ENCODE measurements at places on chromosomes 6 and 20. TPM values are rescaled to one million over a fixed set of nuclear protein-coding genes. Genes with fewer than 3 reads are reported as not detected.
A peak's percentile ranks its signal among the peaks of the same experiment; 100 is the strongest.

NKX2-4 gene
- not detected for total RNA-seq

- DNase-seq = no peak
These were observed 798 bp downstream of the DSP start for GRCh38 chr6:7542065-7542873.

DNA sequence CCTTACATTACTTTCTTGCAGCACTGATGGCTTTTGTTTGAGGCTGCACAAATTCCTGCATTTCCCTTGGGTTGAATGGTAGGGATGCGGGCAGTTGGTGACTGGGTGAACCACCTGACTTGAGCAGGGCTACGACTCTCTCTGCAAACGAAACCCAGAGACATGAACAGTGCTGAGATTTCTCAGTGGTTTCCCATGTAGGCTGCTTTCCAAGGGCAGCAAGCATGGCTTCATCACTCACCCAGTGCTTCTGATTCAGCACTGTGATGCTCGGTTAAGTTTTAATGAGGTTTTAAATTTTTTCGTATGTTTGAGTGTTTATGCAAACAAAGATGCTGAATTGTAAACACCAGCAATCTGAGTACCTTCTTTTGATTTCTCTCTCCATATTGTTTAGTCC lies 127.2 kb downstream of the MTHFD1L start:
- DNase-seq = no peak

TFAP2A gene
- not detected for total RNA-seq

GRCh38 chr6:3644739-3645012 lies 106.8 kb downstream of the PXDC1 start:
- no peak for DNase-seq

HLA-DQB1 gene
- total RNA-seq = 2.9 TPM

- DNase-seq = no peak
These were observed 36.0 kb downstream of the STK35 start for GRCh38 chr20:2137552-2138201.

- no peak for DNase-seq
These were observed 112.9 kb upstream of the JAG1 start for GRCh38 chr20:10786678-10787077.

RSPH9 gene
- total RNA-seq = not detected

RAB44 gene
- 0.06 TPM for total RNA-seq

DNA sequence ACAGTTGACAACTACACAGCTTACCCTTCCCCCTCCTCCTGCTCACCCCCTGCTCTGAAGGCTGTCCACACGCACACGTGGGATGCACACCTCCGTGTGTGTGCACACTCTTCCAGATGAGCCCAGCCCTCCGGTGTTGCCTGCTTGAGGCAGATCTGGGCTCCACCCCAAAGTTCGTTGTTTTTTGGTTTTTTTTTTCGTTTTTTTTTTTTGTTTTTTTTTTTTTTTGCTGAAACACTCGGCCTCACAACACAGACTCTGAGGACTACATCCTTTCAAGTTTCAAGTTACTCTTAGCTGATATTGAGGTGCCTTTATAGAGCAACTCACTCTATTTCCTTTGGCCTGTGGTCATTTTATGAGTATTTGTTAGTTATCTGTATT lies 88.2 kb downstream of the RREB1 start:
- DNase-seq = no peak

IRAK1BP1 gene
- total RNA-seq = 0.64 TPM

DNA sequence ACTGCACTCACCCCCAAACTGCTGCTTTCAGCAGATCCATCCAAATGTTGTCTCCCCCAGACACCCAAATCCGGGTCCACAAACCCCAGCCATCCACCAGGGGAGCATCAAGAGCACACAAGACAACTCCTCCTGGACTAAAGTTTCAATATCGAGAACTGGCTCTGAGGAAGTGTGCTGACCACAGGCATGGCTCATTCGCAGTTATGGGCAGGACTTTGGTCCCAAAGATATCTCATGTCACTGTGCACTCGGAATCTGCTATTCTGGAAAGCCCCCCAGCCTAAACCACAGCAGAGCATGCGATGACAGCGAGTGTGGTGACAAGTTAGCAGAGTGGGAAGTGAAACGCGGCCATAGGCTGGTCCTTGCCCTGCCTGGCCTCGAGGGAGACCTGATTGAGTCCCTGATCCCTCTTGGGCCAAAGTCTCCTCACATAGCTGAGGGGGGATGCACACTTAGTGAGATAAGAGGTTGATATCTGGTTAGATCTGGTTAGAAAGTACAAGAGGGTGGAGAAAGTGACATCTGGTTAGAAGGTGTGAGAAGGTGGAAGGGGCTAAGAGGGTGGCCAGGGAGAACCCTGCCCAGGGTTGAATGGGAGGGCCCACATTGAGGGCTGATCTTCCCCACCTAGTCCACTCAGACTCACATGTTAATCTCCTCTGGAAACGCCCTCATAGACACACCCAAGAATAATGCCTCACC lies 149.7 kb downstream of the MRPL14 start:
- DNase-seq = no peak

DBNDD2 gene
- 150 TPM for total RNA-seq

DNA sequence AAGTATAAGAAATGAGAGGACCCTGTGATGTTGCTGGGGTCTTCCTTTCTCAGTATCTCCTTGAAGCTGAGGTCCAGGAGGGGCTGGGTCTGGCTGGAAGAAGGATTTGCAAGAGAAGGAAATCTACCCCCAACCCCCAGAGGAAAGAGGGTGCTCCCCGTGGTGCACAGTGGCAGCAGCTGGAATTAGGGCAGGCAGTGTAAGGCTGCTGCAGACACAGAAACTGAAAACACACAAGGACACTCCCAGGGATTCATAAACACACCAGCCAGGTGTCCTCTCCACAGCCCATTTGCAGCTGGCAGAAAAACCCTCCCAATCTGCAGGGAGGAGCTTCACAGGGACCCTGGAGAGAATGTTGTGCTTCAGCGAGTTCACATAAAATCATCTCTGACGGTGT lies 297.2 kb downstream of the CDH26 start:
- no peak for DNase-seq

DNA sequence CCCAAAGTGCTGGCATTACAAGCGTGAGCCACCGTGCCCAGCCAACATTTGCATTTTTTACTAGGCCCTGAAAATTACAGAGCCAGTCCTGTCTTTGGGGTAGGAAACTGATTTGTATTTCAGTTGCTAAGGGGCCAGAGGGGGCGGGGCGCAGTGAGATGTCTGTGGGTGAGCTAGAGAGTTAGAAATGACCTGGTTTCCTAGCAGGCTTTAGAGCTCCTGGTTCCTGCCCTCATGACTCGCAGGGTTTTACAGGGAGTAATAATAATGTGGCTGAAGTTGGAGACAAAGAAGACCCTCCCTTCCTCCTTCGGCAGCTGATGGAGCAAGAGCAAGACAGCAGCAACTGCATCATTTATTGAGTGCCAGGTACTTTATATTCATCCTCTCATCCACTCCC lies 131.5 kb downstream of the TFAP2C start:
- DNase-seq = no peak

GRCh38 chr6:56459030-56459805 lies 183.5 kb downstream of the DST start:
- no peak for DNase-seq

DNA sequence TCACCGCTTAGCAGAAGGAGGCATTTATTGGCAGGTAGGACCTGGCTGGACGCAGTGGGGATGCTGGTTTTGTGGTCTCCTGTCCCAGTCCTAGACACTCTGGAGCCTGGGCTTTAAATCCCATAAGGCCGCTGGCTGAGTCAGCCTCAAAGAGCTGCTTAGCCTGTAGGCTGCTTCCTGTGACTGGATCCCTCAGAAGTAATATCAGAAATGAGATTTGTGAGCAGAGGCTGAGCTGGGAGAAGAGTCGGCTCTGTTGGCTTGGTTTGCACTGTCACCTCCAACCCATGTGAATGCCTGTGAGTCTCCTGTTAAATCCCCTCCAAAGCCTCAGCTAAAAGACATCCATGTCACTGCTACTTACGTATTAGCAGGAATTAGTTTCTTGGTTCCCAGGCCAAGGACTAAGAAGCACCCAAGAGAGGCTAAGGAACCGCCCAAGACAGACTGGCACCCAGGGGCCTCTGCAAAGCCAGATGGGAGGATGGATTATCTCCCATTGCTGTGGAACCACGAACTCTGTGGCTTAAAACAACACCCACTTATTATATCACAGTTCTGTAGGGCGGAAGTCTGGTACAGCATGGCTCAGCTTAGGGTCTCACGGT lies 289.4 kb downstream of the CDC5L start:
- DNase-seq = no peak

TMEM244 gene
- not detected for total RNA-seq

GRCh38 chr6:63923139-63923739 lies 287.6 kb downstream of the PHF3 start:
- no peak for DNase-seq

DNA sequence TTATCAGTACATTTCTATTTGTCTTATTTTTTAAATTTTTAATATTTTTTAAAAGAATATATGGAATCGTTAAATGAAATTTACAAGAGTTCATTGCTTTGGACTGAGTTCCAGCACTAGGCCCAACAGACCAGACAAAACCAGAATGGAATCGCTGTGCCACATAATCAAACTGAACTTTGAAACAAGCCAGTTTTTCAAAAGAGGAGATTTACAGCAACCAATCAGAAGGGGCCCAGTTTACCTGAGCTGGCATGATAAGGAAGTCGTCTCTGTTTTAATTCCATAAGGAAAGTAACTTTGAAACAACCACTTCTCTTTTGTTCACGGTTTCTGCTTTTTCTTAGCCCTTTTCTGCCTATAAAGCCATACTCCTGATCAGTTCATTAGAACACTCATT lies 293.6 kb upstream of the FLRT3 start:
- DNase-seq = no peak

PTGIS gene
- total RNA-seq = 17.2 TPM

CD83 gene
- 1.0 TPM for total RNA-seq

- DNase-seq = peak; percentile 38
These were observed 527 bp downstream of the FBXO30 start for GRCh38 chr6:145814035-145814500.

- no peak for DNase-seq
These were observed 19.5 kb downstream of the RNF24 start for GRCh38 chr20:3995749-3996320.

GRCh38 chr6:8080362-8081151 lies 16.4 kb upstream of the BLOC1S5 start:
- DNase-seq = no peak

DOK5 gene
- total RNA-seq = 25.5 TPM

DNA sequence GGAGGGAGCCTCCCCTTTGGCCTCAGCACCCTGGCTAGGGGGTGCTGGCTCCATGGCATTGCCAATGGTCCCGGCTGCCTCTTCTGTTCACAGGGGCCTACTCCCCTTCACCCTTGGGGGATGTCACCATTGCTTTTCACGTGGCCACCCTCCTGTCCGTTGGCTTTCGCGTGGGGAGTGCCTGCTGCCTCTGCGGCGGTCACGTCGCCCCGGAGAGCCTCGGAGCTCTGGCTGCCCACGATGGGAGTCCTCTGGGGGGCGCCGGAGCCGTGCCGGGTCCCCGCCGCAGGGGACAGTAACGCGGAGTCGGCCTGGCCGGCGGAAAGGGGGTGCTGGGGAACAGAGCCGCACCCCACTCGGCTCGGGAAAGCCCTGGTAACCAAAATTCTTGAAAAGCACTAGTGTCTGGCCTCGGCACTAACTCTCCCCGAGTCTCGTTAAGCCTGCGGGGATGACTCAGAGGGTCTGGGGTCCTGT lies 661 bp upstream of the HEBP2 start:
- DNase-seq = peak; percentile 57

DNA sequence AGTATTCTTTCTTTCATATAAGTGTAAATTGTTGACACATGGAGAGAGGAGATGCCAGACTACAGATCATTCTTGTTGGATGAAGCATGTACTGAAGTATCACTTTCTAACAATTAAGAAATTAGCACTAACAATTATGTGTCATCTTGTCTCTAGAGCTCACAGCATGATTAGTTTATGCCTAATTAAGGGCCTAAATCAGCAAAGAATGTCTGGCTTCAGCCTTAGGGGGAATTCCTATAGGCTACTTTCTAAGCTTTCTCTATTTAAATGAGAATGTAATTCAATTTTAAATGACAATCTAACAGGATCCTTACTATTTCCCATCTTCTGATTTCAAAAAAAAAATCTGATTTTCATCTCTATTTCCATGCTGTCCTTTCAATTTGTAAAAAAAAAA lies 371.0 kb downstream of the EPHA7 start:
- no peak for DNase-seq

- no peak for DNase-seq
These were observed 114.8 kb downstream of the DHX35 start for GRCh38 chr20:39076958-39077357.

SPTLC3 gene
- 0.84 TPM for total RNA-seq

TFAP2C gene
- not detected for total RNA-seq

OPRM1 gene
- not detected for total RNA-seq

DNA sequence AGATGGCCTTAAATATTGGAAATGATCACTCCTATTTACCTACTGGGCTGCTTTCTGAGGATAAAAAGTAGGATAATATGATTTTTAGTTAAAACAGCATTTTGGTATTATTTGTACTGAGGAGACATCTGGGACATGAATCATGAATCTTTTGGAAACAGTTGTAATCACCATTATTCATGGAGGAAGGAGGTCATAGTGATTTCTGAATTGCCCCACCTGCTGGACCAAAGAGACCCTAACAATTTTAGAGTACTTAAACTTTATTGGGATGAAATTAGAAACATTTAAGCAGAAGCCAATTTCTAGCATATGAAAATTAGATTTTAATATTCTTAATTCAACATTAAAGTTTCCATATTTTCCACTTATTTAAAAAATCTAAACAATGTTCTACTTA lies 108.4 kb upstream of the SIM1 start:
- DNase-seq = no peak

GRCh38 chr20:16123623-16124022 lies 449.6 kb downstream of the KIF16B start:
- DNase-seq = no peak

- DNase-seq = no peak
These were observed 417.3 kb upstream of the NOX3 start for GRCh38 chr6:155872961-155873360.

- DNase-seq = no peak
These were observed 104.9 kb upstream of the TFAP2D start for GRCh38 chr6:50608421-50608820.
